Testis (tissue), 5 donors: ENCODE measurements at places on chromosomes 4 and X. TPM values are rescaled to one million over a fixed set of nuclear protein-coding genes. Genes with fewer than 3 reads are reported as not detected.

Gene TKTL2
- total RNA-seq: 47.5 TPM

Gene SRPX2
- total RNA-seq: 5.0 TPM

GRCh38 chr4:25051534-25051933 lies 20.8 kb upstream of the LGI2 start:
- no peak for DNase-seq

DNA sequence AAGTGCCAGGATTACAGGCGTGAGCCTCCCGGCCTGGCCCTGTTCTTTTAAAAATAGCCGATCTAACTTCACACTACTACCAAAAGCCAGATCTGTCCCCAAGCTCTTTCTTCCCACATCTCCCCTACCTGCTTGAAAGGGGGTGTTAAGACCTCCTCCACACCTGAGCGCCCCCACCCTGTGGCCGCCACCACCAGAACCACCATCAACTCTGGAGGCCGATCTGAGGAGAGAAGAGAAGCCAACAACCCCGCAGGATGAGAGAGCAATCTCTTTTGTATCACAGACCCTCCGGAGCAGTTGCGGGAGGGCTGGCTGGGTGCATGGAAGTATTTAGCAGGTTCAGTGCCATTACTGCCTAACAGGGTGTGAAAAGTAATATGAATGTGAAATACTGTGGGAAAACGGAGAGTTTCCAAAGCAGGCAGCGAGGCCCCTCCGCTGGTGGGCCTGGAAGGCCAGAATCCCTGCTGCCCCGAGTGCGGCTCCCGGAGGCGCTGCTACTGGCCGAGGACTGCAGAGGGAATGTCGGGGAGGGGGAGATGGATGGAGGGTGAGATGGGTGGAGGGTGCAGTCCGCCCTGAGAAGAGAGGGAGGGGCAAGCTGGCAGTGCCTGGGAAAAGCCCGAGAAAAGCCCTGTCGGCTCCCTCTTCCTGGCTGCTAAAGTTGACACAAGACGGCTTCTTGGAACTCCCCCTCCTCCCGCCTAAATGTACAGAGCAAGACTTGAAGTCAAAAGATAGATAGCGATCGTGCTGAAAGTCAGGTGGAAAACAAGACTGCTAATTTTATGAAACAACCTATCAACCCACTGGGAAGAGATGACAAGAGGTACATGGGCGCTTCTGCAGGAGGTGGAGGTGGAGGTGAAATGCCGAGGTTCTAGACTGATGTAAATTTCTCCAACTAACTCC lies 22.3 kb downstream of the HAND2 start:
- no peak for DNase-seq

DNA sequence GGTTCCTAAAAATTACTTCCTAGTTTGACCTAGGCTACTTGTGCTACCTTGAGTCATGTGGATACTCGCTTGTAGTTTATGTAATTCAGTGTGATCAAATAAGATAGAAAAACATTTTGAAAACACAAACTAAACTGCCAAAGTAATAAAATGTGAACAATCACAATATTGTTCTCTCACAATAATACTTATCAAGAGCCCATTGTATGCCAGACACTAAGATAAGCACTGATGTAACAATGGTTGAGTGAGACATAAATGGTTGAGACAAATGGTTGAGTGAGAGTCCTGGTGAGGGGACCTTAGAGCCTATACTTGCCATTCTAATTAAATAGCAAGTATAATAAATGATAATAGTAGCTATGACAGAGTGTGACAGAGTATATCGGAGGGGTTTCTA lies 41.7 kb downstream of the RFC1 start:
- no peak for DNase-seq
